Activated naive CD4-positive, alpha-beta T cell (primary cell): ENCODE measurements at places on chromosomes 16 and 17.

GRCh38 chr17:9766970-9767369, 24.4 kb downstream of the DHRS7C start:
- no peak for DNase-seq

DNA sequence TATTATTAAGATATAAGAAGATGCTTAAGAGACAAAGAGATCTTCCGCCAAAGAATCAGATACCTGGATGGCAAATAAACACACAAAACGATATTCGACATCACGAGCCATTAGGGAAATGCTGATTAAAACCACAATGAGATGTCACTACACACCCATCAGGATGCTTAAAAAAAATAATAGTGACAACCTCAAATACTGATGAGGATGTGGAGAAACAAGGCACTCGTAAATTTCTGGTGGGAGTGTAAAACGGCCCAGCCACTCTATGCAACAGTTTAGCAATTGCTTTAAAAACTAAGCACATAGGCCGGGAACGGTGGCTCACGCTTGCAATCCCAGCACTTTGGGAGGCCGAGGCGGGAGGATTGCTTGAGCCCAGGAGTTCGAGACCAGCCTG, 39.4 kb downstream of the TBC1D16 start:
- DNase-seq, result no peak

DNA sequence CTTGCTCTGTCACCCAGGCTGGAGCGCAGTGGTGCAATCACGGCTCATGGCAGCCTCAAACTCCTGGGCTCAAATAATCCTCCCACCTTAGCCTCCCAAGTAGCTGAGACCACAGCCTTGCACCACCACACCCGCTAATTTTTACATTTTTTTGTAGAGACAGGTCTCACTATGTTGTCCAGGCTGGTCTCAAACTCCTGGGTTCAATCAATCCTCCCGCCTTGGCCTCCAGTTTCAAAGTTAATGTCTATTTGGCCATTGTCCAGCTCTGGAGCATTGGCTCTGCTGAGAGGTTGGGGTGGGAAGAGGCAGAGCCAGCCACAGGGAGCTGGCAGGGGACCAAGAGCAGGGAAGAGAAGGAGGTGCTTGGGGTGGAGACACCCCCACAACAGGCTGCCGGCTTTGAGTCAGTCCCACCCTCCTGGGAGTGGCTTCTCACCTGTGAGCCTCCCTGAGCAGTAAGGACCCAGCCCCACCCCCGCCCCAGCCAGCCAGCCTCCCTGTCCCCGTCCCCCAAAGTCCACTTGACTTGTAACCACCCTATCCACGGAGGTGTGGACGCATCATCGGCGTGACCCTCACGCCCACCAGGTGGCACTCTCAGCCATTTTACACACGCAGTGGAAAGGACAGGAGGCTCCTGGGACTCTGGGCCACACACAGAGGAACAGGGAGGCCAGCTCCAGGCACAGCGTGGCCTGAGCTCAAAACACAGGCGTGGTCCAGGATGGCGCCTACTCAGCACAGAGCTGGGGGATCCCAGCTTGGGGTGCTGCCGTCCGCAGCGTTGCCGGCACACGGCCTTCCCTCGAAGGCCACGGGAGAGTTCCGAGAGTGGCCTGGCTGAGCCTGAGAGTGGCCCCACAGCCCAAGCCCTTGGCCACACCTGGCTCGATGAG, 22.8 kb upstream of the PVALEF start:
- DNase-seq, result peak; percentile 51

DNA sequence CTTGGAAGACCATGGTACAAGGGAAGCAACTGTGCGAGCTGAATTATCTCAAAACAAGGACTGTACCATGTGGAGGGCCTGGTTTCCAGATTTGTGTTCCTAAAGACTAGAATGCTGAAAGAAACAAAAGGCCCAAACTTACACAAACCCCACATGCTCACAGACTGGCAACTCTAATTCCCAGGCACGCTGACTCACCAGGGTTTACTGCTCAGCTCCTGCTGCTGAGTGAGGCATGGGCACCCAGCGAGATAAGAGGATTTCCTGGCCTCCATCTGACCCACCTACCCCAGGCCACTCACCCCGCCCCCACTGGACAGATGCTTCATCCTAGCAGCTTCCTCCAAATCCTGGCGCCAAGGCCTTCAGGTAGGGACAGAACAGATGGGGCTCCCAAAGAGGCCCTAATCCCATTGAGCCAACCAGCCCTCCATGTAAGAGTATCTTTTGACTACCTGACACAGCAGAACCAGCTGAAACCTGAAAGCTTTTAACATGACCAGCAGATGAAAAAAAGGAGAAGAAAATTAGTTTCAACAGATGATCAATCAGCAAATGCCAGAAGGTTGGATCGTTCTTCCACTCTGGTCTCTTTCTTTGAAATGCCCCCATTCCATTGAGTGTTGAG, 33.9 kb downstream of the DCUN1D3 start:
- DNase-seq, result no peak

DNA sequence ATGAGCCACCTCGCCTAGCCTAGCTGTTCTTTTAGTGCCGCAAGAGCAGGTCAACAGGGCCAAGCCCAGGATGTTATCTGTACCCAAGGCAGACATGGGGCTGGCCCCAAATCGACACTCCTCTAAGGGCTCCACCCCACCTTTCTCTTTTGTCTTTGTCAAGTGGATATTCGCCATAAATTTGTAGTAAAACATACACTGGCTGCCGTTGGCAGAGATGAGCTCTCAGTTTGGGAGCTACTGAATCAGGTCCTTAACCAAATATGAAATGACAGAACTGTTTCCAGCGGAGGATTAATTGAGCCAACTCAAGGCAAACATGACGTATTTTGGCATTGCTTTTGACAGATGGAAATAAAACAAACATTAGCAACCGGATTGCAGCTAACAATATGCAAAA, 556.9 kb upstream of the CDH5 start:
- no peak for DNase-seq

- no peak for DNase-seq
These were observed 145.6 kb upstream of the MYOCD start for GRCh38 chr17:12519956-12520594.

GRCh38 chr17:21201874-21202273, 12.1 kb downstream of the TMEM11 start:
- DNase-seq, result no peak

DNA sequence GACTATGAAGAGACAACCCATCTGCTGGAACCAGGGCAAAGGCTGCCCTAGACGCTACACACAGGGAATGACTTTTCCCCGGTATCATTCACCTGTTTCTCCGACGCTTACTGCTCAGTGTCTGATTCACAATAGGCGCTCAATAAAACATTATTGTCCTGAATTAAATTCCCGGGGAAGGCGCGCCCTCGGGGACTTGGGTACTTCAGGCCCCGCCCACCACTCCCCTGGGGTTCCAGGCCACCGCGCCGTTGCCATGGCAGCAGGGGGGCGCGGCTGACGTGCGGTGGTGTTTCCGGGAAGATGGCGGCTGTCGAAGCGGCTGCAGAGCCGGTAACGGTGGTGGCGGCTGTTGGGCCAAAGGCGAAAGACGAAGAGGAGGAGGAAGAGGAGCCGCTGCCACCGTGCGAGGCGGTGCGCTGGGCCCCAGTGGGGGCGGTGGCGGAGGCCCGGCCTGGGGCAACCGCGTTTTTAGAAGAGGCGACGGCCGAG, at the start of gene RUNDC1:
Gene RUNDC1, plus strand, starts transcription at position 292 of the 492 bp plus-strand sequence. Its CDS starts 12 bp downstream, at position 304.
- peak; percentile 80 for DNase-seq

DNA sequence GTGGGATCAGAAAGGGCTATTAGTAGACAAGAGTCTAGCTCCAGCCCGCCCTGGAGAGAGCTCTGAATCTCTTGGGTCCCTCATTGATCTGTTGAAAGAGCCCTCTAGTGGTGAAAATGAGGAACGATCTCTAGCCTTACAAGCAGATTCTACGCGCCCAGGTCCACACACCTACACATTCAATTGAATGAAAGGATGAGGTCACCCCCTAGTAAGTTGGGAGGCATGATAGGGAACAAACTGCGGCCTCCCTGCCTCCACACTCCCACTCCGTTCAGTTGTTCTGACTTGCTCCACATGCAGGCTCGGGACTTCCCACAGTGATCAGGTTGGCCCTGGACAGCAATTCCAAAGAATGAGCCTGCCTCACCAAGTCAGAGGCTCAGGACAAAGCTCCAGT, 2.9 kb upstream of the CACNG3 start:
- DNase-seq, result no peak

GRCh38 chr17:66351033-66351432, 48.6 kb downstream of the PRKCA start:
- DNase-seq, result no peak

DNA sequence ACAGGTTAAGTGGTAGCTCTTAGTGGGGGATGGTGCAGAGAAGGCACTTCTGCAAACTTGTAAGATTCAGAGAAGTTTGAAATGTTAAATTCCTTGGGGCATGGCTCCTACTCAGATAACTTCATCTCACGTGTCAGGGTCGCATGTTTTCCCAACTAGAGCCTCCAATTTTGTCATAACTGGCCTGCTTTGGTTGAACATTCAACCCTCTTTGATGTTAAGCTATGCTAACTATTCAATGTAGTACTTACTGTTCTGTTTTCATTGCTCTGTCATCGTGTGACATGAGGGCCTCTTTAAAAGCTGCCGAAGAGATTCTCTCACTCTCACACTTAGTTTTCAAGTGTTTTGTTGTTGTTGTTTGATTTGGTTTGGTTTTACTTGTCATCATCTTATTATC, 280.8 kb downstream of the CDH11 start:
- DNase-seq, result no peak

- no peak for DNase-seq
These were observed 2.6 kb downstream of the STH start for GRCh38 chr17:46001390-46002310.

DNA sequence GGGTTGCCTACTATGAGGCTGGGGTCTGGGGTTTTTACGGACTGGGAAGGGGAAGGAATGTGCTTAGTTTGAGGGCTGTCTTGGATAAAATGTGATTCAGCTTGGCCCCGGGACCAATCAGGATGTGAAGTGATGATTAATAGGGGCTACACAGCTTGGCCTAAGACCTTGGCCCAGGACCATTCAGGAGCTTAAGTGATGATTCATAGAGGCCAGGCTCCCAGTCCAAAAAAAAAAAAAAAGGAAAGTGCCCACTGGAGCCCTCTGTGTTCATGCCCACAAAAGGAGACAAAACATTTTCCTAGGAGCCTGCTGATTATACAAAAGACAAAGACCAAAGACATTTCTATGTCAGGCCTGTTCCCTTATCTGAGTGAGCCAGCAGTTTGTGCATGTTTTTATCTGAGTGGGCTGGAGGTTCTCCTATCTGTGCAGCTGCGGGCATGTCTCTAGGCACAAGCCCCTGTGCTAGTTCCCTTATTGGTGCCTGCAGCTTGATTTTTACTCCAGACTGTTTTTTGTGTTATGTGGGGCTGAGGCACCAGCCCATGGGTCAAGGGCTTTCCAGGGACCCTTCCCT, 898.2 kb upstream of the GOT2 start:
- no peak for DNase-seq

- no peak for DNase-seq
These were observed 149.1 kb downstream of the PRKCA start for GRCh38 chr17:66451188-66452149.

DNA sequence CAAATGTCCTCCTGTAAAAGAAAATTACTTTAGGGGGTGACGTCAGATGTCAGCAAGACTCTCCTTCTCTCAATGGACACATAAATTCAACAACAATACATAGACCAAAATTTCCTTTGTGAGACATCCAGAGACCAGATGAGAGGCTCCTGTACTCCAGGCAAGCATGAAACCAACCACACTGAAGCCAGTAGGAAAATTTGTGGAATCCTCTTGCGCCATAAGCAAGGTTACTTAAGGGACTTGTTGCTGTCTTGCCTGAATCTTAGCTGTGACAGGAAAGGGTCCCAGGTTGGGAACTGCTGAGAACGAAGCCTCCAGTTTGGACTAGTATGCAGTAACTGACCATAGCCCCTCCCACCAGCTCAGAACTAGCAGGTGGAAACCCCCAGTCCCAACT, 56.0 kb downstream of the CEP112 start:
- DNase-seq, result no peak

DNA sequence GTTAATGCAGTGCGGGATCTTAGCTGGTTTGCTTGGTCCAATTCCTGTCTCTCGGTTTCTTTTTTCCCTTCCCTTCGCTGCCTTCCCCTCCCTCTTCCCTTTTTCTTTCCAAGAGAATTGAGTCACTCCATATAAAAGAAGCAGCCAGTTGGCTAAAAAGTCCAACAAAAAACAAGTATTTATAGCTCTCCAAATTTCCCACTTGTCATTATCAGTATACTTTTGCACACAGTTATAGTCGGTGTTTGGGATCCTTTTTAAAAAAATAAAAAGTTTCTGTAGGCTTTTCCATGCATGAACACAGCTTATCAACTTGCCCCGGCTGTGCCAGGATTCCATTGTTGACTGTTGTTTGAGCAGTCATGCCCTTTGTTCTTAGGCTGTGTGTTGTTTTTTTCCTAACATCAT, 24.9 kb downstream of the HMOX2 start:
- DNase-seq, result no peak

DNA sequence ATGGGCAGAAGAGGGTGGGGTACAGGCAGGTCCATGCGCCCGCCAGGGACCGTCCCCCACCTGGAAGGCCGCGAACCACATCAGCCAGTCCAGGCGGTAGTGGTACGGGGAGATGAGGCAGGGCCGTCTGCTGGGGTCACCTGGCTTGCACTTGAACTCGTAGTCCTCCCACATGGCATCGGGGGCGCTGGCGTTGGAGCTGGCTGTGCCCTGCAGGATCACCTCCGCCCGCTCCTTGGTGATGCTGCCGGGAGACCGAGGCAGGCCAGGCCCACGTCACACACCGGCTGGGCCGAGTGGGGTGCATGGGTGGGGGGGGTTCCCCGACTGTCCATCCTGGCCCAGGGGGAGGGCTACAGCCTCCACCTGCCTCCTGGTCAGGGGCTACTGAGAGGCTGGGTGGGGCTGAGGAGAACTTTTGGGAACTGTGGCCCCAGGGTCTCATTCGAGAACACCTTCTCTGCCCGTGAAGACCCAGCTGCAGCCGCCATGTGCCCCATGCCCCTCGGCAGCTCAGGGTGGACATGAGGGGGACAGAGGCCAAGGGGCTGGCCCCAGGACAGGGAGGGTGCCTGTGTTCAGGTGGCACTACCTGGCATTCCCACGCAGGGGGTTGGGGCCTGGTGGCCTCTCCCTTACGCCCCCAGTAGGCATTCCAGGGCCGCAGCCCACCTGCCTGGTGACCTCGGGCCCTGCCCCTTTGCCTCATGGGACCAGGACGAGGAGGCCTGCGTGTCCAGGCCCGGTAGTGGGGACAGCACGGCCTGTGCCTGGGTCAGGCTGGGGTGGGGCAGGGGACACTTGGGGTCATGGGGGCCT, 69.5 kb upstream of the GNG13 start:
- no peak for DNase-seq

- no peak for DNase-seq
These were observed 4.0 kb downstream of the VAT1 start for GRCh38 chr17:43018008-43018853.
